ENCODE measurements at places on chromosomes 2 and 18. TPM values are rescaled to one million over a fixed set of nuclear protein-coding genes. Genes with fewer than 3 reads are reported as not detected.

The DLX1 gene
- not detected for total RNA-seq

The PTH2R gene
- not detected for total RNA-seq

The KLF11 gene
- 17.0 TPM for total RNA-seq

DNA sequence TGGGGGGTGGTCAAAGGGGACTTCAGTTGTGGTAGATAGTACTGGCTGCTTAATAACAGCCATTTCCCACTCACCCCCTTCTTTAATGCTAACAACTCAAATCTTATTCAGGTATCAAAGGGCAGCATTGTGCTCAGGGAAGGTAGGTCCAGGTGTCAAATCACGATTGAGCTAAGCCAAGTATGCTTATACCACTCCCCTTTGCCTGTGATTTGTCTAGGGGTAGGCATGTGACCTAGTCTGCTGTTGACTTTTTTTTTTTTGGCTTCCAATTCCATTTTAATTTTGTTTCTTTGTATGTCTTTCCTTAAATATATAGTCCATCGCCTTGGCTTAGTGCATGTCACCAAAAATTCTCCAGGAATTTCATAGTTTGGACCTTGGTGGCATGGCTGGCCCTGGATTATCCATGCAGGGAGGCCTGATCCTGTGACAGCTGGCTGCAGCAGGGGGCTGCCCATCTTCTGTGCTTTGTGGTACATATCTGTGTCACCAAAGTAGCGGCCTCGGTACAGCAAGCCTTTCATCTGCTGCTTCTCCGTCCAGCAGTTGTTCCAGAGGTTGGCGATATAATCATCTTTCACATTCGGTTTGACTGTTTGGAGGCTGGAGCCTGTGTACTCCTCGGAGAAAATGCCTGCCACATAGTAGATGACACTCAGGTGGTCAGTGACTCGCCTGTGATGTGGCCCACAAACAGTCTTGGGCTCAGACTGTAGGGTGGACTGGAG, 68.1 kb upstream of the SPRED2 start:
- no peak for DNase-seq

- DNase-seq: peak; percentile 20
Measured at GRCh38 chr2:64054161-64054915, 35.1 kb upstream of the VPS54 start.

DNA sequence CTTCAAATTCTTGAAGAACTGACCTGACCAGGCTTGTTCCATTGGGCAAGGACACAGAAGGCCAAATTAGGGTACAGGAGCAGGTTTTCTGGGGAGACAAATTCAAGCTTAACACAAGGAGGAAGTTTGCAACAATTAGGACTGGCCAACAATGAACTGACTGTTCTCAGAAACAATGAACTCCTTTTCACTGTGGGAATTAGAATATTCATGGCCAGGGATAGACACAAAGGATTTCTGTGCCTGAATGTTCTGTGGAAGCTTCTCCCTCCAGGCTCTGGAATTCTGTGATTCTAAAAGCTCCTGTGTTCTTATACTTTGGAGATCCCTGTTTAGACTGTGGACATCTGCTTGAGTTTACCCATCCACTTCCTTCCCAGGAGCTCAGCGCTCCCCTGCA, 15.2 kb downstream of the SMYD1 start:
- no peak for DNase-seq

GRCh38 chr2:893311-893710, 57.3 kb upstream of the SNTG2 start:
- peak; percentile 15 for DNase-seq

GRCh38 chr2:205715831-205716525, 33.7 kb downstream of the NRP2 start:
- DNase-seq: peak; percentile 33

DNA sequence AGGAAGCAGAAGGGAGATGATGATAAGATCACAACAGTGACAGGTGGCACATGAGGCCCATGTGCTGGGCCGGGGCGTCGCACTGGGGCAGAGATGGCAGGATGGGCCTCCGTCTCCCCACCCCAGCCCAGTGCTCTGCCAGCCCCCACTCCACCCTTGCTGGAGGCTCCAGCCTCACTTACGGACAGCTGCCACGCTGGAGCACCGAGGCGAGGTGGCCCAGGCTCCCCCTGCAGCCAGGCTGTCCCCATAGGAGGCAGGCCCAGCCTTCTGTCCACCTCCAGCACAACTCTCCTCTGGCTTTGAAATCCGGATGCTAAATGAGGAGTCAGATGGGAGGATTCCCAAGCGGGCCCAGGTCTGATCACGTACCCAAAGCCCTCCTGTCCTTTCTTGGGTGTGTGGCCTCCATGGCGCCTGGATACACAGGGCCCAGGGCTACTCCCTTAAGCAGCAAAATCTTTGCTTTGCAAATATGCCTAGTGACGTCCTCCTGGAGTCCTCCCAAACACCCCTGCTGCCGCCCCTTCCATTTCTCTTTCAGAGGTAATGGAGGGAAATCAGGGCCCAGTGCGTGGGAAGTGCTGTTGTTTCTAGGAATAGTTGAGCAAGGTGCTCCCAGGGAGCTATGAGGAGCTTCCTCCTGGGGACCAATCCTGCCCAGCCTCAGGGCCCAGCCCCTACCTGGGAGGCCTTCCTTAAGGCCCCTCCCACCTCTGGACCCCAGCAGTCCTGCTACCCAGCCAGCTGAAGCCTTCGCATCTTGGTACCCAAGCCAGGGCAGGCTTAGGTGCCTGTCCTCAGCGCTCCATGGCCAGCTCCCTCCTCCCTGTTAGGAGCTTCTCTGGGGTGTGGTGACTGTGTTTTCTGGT, 170.4 kb upstream of the MYCN start:
- no peak for DNase-seq

DNA sequence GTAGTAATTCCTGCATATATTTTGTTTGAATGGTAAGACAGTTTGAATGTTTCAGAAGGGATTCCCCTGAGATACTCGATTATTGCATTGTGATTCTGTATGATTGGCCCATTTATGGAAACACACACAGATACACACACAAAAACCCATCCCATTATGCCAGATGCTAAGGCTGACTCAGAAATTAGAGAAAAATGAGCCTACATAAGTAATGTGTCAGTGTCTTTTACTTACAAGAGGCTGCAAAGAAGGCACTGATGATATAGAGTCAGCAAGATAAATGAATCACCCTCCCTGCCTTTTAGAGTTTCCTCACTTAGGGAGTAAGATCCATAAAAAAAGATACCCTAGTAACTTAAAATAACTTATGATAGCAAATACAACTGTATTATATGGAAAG, 1481.1 kb upstream of the ACVR2A start:
- DNase-seq: no peak

- no peak for DNase-seq
Measured at GRCh38 chr18:11522992-11523391, 86.4 kb upstream of the SLC35G4 start.

- DNase-seq: no peak
Measured at GRCh38 chr2:115505331-115505730, 1062.9 kb downstream of the DPP10 start.
